CD4-positive, CD25-positive, alpha-beta regulatory T cell (primary cell): ENCODE measurements at places on chromosomes 5 and 9. TPM values are rescaled to one million over a fixed set of nuclear protein-coding genes. Genes with fewer than 3 reads are reported as not detected.
A peak's percentile ranks its signal among the peaks of the same experiment; 100 is the strongest.

DNA sequence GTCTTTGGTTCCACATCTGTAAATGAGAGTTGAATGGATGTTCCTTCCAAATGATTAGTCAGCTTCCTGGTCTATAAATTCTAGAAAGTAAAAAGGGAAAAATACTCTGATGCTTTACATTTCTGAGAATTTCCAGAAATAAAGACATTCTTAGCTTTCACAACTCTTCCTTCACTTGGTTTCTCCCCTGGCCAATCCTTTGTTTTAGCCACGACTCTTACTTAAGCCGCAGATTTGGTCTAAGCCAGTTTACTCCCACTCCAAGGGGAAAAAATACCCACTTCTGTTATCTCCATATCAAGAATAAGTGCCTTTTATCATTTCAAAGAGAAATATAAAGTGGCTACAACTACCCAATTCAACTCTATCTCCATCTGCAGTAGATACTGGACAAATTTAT is 29.7 kb downstream of the PWWP2A start:
- no peak for DNase-seq

DNA sequence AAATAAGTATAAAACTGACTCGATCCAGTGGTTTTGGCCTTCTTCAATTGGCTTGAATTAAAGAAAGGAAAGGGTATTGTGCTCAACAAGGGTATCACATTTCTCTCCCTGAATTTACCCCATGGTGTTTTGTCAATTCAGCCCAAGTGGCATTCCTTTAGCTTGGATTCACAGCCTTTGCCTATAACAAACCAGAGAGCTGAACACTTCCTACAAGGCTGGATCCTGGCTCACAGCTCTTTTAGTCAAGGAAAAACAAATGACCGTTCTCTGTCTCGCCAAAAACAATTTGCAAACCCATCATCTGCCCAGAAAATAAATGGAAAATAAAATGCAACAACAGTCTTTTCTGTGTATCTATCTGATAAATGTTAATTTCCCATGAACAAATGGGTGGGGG is 5.7 kb downstream of the ZNF366 start:
- no peak for DNase-seq

GRCh38 chr5:68333649-68334552 is 118.3 kb downstream of the PIK3R1 start:
- DNase-seq, result no peak

GRCh38 chr5:160824301-160825001 is 27.6 kb downstream of the ATP10B start:
- no peak for DNase-seq

The OLFML2A gene
- not detected for polyA plus RNA-seq

The RFX3 gene
- polyA plus RNA-seq, result 6.9 TPM

GRCh38 chr9:69582544-69583297 is 89.5 kb downstream of the APBA1 start:
- no peak for DNase-seq

The ADAMTSL1 gene
- polyA plus RNA-seq, result not detected

- no peak for DNase-seq
These were observed 64.1 kb downstream of the SEMA4D start for GRCh38 chr9:89433826-89434225.

The SEMA6A gene
- polyA plus RNA-seq, result 0.70 TPM

GRCh38 chr9:137217276-137218211 is 4.5 kb downstream of the RNF208 start:
- no peak for DNase-seq

- no peak for DNase-seq
These were observed 3.4 kb upstream of the CFAP95 start for GRCh38 chr9:69817202-69817601.

DNA sequence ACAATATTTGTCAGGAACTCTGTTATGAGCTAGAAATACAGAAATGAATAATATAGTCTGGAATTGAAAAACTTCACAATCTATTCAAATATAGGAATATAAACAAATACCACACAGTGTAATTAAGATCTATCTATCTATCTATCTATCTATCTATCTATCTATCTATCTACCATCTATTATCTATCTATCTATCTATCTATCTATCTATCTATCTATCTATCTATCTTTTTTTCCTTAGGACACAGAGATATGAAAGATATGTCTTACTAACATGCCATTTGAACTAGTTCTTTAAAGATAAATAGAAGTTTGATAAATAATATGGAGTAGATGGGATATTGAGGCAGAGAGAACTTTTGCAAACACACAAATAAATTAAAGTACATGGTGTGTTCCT is 357.8 kb downstream of the PARP8 start:
- DNase-seq, result no peak

The SH3TC2 gene
- polyA plus RNA-seq, result not detected

DNA sequence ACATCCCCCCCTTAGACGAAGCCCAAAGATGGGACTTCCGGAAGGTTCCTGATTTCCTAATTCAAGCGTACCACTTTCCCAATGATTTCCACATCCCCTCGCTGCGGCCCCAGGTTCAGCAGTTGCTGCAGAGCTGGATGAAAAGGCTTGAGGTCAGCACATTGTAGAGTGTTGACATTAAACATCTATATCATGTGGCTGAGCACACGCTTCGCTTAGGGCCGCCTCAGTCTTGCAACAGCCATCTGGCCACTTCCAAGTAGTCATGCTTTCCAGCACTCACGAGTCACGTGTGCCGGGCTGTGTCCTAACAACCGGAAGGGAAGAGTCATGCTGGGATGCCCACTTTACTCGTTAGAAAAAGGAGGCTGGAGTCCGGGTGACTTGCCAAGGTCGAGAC is 340.6 kb upstream of the IRX4 start:
- no peak for DNase-seq

DNA sequence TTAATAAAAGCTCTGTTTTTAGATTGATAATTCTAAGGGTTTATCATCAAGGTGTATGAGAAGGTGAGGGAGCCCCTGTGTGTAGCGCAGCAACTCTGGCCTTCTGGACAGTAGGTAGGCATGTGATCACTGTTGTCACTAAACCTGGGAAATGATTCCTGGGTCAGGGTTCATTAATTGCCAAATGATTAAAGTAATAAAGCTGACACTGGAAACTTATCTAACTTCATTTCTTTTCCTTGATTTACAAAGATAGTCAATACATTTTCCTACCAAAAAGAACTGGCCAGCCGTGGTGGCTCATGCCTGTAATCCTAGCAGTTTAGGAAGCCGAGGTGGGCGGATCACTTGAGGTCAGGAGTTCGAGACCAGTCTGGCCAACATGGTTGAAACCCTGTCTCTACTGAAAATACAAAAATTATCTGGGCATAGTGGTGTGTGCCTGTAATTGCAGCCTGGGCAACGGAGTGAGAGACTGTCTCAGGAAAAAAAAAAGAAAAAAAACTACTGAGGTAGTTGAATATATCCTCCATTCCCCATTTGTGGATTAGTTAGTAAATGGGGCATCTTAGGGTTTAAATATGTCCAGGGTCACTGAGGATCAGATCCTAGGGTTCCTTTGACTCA is 2.4 kb downstream of the EHMT1 start:
- peak; percentile 32 for DNase-seq

DNA sequence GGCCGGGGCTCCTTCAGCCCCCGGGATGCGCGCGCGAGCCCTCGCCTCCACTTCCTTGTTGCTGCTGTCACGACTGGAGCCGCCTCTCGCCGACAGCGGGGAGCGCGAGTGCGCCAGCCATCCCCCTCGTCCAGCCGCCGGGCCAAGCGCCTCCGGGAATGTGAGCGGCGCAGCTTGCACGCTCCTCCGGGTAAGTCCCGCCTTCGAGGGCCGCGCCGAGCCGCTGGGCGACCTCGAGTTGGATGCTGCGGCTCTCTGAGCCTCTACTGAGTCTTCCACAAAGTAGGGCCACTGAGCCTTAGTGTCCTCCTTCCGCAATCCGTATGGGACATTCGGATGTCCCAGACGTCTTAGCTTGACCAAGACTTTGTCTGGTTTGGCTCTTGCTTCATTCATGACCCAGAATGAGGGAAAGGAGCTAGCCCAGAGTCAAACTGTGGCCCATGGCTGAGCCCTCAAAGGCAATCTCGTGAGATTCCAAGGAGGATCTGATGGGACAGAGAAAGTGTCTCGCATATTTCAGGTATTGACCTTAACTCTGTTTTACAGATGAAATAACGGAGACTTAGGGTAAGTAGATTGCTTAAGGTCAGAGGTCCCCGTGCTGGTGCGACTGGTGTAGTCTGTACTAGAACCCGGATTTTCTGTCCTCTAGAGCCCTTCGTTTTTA is 586 bp downstream of the HMGXB3 start:
- DNase-seq, result peak; percentile 58

The CKMT2 gene
- not detected for polyA plus RNA-seq

The NME5 gene
- not detected for polyA plus RNA-seq

DNA sequence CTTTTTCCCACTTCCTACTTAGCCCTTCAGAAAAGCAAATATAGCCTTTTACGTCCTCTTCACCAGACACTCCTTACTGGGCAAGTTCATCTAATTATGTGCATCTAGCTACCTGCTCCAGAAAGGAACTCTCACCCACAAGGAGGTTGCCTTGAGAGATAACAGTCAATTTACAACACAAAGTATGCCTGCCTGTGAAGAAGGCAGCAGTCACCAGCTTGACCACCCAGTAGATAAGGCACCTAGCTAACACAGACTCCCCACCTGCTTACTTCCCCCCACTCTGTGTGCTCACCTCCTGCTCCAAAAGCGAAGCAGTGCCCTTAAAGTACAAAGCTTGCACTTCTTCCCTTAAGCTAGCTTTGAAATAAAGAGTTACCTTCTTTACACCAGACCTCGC is 111.7 kb upstream of the MRPS30 start:
- no peak for DNase-seq

GRCh38 chr9:78745331-78745730 is 448.4 kb downstream of the PSAT1 start:
- DNase-seq, result no peak

DNA sequence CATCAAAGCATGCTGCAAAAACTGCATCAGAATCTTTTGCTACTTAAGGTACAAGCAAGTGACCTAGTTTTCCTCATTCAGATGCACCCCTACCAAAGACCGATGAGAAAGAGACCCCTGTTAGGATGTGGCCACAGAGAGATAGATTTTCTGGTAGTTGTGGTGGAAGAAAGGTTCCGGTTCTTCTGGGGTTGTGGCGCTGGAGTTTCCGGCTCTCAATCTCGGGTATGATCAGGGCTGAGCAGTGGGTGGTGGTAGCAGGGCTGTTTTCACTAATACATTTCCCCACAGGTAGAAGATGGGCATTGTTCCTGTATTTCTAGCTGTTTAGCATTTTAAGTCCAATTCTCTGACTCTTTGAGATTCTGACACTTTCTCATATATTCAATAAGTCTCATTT is 58.4 kb downstream of the PCSK1 start:
- DNase-seq, result no peak

The GFPT2 gene
- not detected for polyA plus RNA-seq

The FOXD4 gene
- polyA plus RNA-seq, result not detected

DNA sequence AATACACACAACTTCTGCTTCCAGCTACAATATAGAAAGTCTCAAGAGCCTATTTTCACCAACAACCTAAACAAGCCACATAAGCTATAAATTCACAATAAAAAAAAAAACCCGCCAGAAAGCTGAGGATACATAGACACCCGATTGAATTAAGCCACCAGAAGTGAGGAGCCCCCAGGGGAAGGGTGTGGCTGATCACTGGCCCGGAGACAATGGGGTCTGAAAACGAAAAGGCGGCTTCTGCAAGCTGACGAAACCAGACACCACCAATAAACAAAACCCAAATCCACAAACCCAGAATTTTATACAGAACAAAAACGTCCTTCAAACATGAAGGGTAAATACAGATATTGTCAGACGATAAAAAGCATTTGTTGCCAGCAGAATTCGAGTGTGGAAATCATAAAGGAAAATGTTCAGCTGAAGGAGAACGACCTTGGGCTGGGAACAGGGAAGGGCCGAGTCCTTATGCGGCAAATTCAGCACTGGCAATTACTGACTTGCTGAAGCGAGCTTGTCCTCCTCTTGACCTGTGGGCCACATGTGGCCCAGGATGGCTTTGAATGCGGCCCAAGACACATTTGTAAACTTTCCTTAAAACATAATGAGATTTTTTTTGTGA is 39.6 kb upstream of the CEP72 start:
- no peak for DNase-seq

- DNase-seq, result no peak
These were observed 280.8 kb upstream of the IL12B start for GRCh38 chr5:159610966-159611579.

GRCh38 chr5:164319161-164319560 is 813.7 kb downstream of the MAT2B start:
- no peak for DNase-seq

The MGAT4B gene
- 15.4 TPM for polyA plus RNA-seq

The LCN15 gene
- polyA plus RNA-seq, result not detected

The DBH gene
- not detected for polyA plus RNA-seq

DNA sequence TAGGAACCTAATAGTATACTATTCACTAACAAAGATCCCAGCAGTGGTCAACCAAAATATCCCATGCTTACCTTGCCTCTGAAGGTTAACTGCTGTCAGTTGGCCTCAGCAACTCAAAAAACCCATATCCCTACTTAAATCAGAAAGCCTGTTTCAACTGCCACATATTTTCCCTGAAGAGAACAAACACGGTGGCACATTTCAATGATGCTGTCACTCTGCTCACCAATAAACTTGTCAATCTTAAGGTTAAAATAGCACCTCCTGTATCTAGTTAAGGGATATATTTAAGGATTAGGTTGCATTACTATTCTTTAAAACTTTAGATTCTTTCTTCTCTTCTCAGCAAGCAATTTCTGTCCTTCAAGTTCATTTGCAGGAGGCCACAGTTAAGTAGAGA is 986.9 kb downstream of the CDH18 start:
- DNase-seq, result no peak

The ELOVL7 gene
- not detected for polyA plus RNA-seq

The PSIP1 gene
- 101 TPM for polyA plus RNA-seq

GRCh38 chr5:80034962-80035821 is at the start of gene THBS4:
Gene THBS4, plus strand, starts transcription at chr5:80035348. Its CDS starts 190 bp downstream, at chr5:80035538.
- no peak for DNase-seq

GRCh38 chr9:13429301-13430190 is 150.1 kb upstream of the MPDZ start:
- no peak for DNase-seq

DNA sequence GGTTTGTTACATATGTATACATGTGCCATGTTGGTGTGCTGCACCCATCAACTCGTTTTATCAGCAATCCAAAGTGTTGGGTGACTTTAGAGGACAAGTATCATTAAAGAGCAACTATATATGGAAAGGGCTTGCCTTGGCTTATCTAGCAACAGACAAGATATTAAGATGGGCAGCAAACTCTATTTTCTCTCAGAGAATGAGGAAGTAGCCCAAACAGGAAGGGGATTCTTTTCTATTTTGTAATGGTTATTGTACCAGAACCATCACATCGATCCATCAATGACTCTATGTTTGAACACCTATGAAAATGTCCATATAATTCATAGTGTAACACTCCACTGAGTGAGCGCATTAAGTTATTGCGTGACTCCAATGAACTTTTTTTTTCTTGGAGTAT is 260.1 kb upstream of the SLC24A2 start:
- DNase-seq, result no peak
